ENCODE measurements at places on chromosomes 2 and 18.
A peak's percentile ranks its signal among the peaks of the same experiment; 100 is the strongest.

DNA sequence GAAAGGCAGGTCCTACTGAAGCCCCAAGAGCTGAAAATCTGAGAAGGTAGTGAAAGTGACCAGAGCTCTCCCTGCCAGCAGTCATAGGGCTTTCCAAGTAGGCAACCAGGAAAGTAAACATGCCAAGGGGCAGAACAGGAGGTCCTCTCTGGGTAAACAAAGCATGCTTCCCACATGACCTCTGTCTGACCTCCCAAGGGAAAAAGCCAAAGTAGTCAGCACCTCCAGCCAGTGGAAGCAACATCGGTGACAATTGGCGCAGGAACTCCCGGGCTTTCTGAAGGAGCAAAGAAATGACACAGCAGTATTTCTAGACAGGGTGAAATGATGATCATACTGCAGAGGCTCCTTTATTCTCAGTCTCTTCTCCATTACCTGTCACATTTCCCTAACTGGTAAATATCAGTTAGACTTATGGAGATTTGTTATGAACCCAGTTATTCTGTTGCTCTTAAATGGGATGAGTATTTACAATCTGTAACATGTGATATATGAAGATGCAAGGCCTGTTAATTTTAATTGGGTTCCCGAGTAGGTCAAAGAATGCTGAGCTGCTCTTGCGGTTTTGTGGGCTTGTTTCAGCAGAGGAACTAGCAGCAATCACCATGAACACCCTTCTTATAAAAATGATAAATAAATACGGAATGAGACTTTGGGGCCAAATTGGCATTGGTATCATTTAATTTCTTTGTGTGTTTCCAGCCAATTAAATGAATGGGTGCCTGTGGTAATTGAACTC lies 321.0 kb downstream of the RND3 start:
- peaks cover 2% of the 10 kb centered on the region for H3K4me1 ChIP-seq
- H3K4me3 ChIP-seq: no peak overlapping the region
- no peak for DNase-seq
- H3K36me3 ChIP-seq: no peaks in the 10 kb centered on the region

DNA sequence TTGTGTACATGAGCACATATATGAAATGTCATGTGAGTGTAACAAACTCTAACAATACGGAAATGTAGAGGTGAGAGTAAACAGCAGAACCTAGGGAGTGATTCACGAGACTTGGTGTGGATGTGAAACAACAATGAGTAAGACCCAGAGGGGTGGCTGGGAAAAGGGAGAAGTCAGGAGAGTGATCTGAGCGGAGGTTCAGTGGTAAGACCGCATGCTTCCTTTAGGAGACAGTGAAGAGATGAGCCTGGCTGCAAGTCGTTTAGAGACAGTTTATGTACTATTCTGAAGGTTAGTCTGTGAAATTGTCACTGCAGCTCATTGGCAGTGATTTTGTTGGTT lies 150.6 kb downstream of the PRPF40A start:
- H3K4me1 ChIP-seq: no peaks in the 10 kb centered on the region
- DNase-seq: no peak
- H3K4me3 ChIP-seq: no peak overlapping the region
- H3K36me3 ChIP-seq: no peaks in the 10 kb centered on the region
- peaks cover 22% of the 10 kb centered on the region for H3K27me3 ChIP-seq

DNA sequence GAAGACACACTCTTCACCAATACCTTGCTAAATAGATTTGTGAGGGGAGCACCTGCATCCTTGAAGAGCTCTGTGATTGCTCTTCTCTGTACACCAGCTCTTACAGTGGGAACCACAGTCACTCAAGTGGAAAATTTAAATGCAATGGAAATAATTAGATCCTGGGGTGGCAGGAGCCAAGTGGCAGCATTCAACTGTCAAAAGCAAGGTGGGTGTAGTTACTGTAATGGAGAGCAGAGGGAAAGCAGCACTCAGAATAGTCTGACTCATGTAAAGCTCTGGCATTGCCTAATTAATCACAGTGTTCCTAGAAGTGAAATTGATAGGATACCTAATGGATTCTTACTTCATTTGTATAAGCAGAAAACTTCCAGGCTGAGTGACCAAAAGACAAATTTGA lies 245.8 kb downstream of the KCNE4 start:
- H3K36me3 ChIP-seq: no peaks in the 10 kb centered on the region
- no peak overlapping the region for H3K4me3 ChIP-seq
- no peaks in the 10 kb centered on the region for H3K4me1 ChIP-seq
- no peak for DNase-seq
- H3K27ac ChIP-seq: no peak overlapping the region
- H3K27me3 ChIP-seq: no peaks in the 10 kb centered on the region

DNA sequence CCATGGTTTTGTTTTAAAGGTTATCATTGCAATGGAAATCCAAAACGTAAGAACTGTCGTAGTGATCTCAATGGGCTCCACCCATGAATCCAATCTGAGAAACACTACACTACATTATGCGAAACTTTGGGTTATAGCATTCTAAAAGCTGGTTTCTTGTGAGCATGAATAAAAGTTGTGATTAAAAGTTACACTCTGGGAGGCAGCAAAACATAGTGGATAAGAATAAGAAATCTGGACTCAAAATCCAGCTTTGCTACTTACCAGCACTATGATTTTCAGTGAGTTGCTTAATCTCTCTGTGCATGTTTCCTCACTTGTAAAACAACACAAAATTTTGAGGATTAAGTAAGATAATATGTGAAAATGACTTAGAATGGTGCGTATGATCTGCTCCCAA lies 25.7 kb upstream of the THOC1 start:
- H3K27me3 ChIP-seq: peaks cover 1% of the 10 kb centered on the region
- H3K27ac ChIP-seq: no peak overlapping the region
- no peaks in the 10 kb centered on the region for H3K4me1 ChIP-seq
- no peak overlapping the region for H3K4me3 ChIP-seq
- DNase-seq: no peak

DNA sequence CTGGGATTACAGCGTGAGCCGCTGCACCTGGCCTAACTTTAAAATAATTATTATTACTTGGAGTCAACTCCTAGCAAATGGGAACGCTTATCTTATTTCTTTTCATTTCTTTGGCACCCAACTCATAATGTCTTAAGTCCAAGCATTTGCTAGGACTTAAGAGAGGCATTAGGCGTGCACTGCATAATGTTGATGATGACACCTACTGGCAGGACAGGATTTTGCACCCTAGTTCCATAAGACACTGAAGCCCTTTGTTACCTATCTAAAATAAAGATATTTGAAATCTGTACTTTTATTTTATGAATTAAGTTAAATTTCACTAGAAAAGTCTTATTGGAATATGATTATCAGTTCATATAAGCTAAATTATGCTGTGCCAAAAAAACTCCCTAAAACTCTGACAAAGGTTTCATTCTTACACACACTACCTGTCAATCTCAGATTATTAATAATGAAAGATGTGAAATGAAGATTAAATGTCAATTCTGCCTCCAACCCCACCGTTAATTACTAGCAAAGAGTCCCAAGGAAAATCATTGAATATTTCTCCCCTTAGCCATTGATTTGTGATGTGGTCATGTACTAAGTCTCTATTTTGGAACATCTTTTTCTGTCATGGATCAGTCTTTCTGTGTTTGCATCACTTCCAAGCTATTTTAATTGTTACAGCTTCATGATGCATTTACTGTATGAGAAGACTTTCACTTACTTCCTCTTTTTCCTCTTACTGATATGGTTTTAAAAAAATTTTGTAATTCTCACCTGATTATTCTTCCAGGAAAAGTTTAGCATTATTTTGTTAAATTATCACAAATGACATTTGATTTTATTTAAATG lies 12.7 kb upstream of the CDH2 start:
- H3K36me3 ChIP-seq: no peaks in the 10 kb centered on the region
- no peak overlapping the region for H3K4me3 ChIP-seq
- no peak overlapping the region for H3K27ac ChIP-seq
- H3K4me1 ChIP-seq: no peaks in the 10 kb centered on the region
- DNase-seq: no peak
- no peaks in the 10 kb centered on the region for H3K27me3 ChIP-seq

DNA sequence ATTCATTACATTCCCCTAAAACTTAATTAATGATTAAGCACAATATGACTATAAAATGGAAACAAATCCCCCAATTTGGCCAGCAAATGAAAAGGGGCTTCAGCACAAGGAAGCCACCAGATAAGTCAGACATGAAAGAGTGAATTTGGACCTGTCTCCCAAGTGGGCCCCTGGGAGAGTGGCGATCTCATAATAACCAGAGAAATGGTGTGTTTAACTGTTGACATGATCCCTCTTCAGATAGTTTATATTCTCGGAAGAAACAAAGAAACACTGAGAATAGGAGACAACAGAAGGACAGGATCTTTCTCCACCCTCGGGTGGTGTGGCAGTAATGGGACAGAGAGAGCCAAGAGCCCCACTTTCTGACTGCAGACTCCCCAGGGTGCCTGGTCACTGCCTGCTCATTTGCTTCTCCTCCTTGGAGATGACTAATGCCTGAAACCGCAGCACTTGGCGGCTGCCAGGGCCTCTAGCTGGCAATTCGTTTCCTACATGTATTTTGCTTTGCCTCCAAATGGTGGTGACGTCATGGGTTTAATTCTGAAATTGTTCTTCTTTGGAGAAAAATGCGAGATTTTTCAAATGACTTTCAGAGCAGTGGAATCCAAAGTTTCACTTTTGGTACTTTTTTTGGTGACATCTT lies 46.4 kb upstream of the SPP2 start:
- H3K4me3 ChIP-seq: no peak overlapping the region
- peaks cover 32% of the 10 kb centered on the region for H3K4me1 ChIP-seq
- no peak overlapping the region for H3K27ac ChIP-seq
- no peaks in the 10 kb centered on the region for H3K36me3 ChIP-seq

DNA sequence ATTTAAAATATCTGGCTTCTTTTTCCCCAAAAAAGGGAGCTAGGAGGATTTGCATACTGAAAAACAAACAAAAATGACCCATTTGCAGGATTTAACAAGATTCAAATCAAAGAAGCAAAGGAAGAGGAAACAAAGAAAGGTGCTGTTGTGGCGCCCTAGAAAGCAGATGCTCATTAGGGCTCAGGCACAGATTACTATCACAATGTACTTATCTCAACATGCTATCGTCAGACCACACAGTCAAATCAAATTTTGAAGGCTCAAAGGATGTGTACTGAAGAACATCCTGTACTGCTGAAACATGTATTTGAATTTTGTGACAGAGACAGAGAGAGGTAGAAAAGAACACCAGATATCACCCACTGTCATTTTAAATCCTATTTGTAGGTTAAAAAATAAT lies 10.9 kb downstream of the RBMS1 start:
- peak overlapping the region; percentile 1 for H3K4me3 ChIP-seq
- H3K27ac ChIP-seq: peak overlapping the region; percentile 75
- DNase-seq: peak; percentile 53
- no peaks in the 10 kb centered on the region for H3K27me3 ChIP-seq
- peaks cover 16% of the 10 kb centered on the region for H3K36me3 ChIP-seq

- no peaks in the 10 kb centered on the region for H3K4me1 ChIP-seq
- H3K27ac ChIP-seq: no peak overlapping the region
- no peak overlapping the region for H3K4me3 ChIP-seq
- no peak for DNase-seq
- no peaks in the 10 kb centered on the region for H3K36me3 ChIP-seq
Observed at GRCh38 chr2:187574969-187575750, 20.9 kb upstream of the TFPI start.

- H3K4me3 ChIP-seq: no peak overlapping the region
- H3K27me3 ChIP-seq: peaks cover 10% of the 10 kb centered on the region
- no peaks in the 10 kb centered on the region for H3K36me3 ChIP-seq
- H3K4me1 ChIP-seq: peaks cover 7% of the 10 kb centered on the region
Observed at GRCh38 chr18:10015941-10016819, 102.4 kb downstream of the VAPA start.

GRCh38 chr2:233857511-233858141 lies 3.3 kb upstream of the HJURP start:
- H3K4me1 ChIP-seq: peaks cover 25% of the 10 kb centered on the region
- no peak overlapping the region for H3K27ac ChIP-seq
- no peak overlapping the region for H3K4me3 ChIP-seq
- DNase-seq: peak; percentile 68

GRCh38 chr18:59140302-59140885 lies 710 bp downstream of the SEC11C start:
- peaks cover 5% of the 10 kb centered on the region for H3K36me3 ChIP-seq
- peaks cover 7% of the 10 kb centered on the region for H3K27me3 ChIP-seq
- peaks cover 46% of the 10 kb centered on the region for H3K4me1 ChIP-seq
- no peak for DNase-seq

DNA sequence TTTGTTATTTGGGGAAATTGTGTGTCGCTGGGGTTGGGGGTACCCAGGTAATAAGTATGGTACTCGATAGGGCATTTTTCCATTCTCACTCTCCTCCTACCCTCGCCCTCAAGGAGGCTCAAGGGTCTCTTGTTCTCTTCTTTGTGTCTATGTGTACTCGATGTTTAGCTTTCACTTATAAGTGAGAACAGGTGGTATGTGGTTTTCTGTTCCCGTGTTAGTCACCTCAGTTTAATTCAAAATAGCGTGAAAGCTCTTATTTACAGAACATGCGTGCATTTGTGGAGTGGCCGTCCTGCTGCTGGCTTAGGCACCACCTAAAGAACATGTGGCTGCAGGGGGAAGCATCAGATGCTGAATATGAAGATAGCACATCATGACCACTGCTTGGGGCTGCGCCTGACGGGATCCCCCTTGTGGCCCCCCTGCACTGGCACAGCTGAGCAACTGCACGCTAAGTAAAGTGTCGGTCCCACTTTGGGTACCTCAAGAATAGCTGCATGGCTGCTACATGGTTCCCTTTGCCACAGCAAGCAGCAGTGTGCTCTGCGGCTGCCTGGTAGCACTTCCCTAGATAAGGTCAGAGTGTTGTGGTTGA lies 569.0 kb downstream of the DCDC2C start:
- H3K27ac ChIP-seq: no peak overlapping the region
- H3K4me3 ChIP-seq: no peak overlapping the region
- no peaks in the 10 kb centered on the region for H3K36me3 ChIP-seq
- H3K4me1 ChIP-seq: no peaks in the 10 kb centered on the region

DNA sequence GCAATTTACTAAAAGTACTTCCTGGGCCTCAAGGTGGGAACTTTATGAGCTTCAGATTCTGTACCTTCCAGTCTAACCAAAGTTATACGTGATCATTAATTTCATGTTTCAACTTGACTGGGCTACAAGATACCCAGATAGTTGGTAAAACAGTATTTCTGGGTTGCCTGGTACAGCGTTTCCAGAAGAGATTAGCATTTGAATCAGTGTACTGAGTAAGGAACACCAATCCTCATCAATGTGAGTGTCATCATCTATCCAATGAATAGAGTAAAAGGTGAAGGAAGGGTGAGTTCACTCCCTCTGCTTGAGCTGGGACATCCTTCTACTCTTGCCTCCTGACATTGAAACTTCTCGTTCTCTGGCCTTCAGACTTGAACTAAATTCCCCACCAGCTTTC lies 274.5 kb upstream of the ID2 start:
- peaks cover 25% of the 10 kb centered on the region for H3K4me1 ChIP-seq
- no peak for DNase-seq
- H3K4me3 ChIP-seq: no peak overlapping the region
- no peak overlapping the region for H3K27ac ChIP-seq

- peak; percentile 43 for DNase-seq
- no peaks in the 10 kb centered on the region for H3K36me3 ChIP-seq
- H3K27ac ChIP-seq: peak overlapping the region; percentile 58
Observed at GRCh38 chr2:8587920-8588830, 93.7 kb upstream of the ID2 start.
